ENCODE measurements at places on chromosomes 3 and 15.

DNA sequence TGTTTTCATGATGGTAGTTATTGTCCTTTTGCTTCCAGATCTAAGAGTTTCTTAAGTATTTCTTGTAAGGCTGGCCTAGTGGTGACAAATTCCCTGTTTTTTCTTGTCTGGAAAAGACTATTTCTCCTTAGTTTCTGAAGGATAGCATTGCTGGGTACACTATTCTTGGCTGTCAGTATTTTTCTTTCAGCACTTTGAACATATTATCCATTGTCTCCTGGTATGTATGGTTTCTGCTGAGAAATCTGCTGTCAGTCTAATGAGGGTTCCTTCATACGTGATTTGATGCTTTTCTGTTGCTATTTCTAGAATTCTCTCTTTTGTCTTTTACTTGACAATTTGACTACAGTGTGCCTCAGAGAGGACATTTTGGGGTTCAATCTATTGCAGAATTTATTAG lies 134.3 kb downstream of the CGGBP1 start:
- DNase-seq, result no peak

DNA sequence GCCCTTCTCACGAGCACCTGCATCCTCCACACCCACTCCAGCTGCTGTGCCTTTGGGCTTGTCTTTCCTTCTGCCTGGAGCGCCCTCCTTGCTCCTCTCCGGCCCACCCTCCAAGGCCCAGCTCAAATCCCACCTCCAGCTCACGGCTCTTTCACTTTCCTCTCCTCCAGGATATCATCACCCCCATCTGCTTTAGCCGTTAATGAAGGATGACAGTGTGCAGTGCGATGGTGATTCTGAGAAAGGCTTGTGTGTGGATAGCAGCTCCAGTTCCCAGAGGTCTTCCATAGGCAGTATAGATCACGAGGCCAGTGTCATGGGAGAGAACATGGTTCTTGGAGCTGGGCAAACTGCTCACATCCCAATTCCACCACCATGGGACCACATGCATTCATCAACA lies 237.4 kb downstream of the TLE3 start:
- no peak for DNase-seq

DNA sequence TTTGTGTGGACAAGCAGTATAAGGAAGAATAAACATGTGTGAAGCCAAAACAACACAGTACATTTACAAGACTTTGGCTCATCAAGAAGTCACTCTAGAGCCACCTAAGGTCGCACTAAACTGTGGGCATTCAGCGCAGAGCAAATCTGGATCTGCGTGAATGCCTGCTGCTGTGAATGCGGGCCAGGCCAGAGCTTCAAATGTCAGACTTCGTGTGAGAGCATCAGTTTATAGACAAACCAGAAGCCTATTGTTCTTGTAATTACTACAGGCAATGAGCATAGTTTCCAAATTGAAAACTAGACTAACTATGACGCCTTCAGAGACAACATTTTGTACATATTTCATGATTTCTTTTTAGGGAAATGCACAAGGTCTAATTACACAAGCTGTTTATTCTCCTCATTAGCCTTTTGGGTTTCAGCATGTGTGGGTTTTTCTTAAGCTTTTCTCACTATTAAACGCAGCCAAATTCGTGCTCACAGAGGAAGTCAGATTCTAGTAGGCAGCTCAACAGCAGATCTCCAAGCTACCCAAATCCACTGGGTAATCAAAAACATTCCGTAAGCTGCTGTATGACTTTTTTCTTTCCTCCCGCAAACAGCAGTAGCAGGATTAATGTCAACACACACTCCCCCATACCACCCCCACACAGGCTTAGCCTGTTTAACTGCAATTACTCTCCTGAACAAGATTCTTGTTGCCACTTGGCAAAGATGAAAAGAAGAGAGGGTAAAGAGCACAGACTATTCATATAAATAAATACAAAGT lies 84.5 kb upstream of the SETMAR start:
- DNase-seq, result no peak

- no peak for DNase-seq
Observed at GRCh38 chr15:43292375-43293078, 25.8 kb upstream of the TGM5 start.

DNA sequence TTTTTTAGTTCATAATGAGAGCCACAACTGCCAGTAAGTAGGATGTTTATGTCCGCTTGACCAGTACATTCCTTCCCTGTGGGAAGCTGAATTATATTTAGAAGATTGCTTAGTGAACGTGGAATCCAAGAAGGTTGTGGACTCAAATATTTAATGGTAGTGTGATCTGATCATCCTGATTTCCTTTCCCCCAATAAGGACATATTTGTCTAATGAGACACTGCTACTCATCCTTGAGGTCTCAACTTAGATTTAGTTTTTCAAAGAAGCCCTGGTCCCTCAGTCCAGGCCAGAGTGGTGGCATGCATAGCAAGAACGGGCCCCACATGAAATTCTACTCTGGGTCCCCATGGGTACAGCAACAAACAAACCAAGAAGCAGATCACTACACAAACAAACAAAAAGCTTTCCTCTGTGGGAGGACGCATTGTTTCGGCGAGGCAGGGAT lies 60.8 kb downstream of the USP13 start:
- no peak for DNase-seq

DNA sequence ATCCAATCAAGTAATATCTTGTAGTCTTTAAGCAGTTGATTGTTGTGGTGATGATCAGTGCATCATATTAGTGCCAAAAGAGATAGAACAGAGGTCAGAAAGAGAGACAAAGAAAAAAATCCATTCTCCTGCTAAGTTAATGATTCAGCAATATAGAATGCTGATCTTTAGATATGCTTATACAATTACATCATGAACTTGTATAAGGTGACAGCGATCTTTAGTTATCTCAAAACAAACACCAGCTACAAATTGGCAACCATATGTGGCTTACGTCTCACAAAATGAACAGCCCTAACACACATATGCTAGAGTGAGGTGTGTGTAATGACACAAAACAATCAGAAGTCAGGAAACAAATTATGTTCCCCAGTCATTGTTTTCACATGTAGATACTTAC lies 12.5 kb downstream of the LSAMP start:
- no peak for DNase-seq

DNA sequence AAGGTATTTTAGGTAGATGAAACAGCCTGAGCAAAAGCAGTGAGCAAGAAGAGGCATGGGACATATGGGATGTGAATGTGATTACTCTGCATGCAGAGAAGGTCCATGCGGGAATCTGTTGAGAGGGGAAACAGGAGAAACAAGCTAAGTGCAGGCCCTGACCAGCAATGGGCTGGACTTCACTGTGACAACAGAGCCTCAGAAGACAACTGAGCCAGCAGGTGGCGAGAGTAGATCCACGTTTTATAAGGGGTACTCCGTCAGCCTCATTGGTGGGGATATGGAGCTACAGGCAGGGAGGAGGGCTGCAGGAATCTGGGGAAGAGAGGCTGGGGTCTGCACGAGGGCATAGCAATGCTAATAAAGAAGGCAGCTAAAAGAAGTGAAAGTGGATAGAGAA lies 405.9 kb upstream of the LMCD1 start:
- DNase-seq, result no peak

DNA sequence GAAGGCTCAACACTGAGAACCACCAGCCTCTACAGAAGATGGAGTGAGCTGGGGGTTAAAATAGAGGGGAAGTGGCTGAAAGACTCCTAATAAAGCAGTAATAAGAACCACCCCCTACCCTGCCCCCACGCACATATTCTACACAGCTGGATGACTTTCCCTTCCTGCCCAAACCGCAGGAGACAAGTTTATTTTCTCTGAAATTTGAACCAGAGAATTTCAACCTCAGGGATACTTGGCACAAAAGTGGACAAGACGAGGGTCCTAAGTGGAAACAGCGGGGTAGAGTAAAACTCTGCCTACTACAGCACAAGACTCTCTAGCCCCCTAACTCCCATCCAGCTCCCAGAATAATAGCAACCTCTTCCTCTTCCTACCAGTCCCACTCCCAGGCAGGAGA lies 28.4 kb downstream of the USF3 start:
- DNase-seq, result no peak

GRCh38 chr3:30547716-30548115 lies 58.7 kb upstream of the TGFBR2 start:
- DNase-seq, result no peak

DNA sequence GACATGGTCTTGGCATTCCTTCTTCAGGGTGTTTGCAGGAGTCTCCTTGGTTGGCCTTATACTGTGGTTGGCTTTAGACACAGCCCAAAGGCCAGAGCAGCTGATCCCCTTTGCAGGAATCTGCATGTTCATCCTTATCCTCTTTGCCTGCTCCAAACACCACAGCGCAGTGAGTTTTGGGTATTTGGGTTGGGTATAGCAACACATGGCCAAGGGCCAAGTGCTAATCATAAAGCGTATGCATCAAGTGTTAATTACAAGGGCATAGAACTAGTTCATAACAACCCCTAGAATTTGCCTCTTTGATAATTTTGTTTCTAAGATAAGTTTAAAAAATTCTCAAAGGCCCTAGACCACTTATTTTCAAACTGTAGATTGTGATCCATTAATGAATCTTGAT lies 11.8 kb downstream of the SLC28A2 start:
- no peak for DNase-seq

GRCh38 chr3:139427283-139428060 lies 38.0 kb upstream of the COPB2 start:
- peak; percentile 63 for DNase-seq

DNA sequence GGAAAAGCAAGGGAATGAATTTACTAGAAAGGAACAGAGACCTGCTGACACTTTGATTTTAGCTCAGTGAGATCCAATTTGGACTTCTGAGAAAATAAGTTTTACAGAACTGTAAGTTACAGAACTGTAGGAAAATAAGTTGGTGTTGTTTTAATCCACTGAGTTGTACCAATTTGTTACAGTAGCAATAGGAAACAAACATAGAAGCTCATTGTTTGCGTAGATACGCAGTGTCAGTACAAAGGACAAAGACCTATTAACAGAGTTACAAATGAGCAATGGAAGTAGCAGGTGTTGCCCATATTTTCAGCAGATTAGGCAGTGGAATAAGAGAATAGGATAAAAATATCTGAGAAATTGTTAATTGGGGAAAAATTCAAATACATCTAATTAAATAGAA lies 385.8 kb upstream of the CNTN6 start:
- DNase-seq, result no peak

- DNase-seq, result no peak
Observed at GRCh38 chr3:125367403-125368230, 7.5 kb downstream of the ZNF148 start.

DNA sequence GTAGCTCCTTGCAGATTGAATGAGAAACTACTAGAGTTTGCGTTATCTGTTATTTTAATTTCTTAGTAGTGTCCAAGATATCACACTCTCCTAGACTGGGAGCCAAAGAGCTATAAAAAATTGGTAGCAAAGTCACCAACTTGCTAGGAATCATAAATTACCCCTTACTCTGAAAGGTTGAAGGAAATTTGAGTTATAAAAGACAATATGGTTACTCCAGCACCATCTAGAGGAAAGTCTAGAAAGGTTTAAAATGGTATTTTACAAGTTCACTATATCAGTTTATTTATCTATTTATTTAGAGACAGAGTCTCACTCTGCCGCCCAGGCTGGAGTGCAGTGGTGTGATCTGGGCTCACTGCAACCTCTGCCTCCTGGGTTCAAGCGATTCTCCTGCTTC lies 121.6 kb downstream of the RBPMS2 start:
- no peak for DNase-seq

DNA sequence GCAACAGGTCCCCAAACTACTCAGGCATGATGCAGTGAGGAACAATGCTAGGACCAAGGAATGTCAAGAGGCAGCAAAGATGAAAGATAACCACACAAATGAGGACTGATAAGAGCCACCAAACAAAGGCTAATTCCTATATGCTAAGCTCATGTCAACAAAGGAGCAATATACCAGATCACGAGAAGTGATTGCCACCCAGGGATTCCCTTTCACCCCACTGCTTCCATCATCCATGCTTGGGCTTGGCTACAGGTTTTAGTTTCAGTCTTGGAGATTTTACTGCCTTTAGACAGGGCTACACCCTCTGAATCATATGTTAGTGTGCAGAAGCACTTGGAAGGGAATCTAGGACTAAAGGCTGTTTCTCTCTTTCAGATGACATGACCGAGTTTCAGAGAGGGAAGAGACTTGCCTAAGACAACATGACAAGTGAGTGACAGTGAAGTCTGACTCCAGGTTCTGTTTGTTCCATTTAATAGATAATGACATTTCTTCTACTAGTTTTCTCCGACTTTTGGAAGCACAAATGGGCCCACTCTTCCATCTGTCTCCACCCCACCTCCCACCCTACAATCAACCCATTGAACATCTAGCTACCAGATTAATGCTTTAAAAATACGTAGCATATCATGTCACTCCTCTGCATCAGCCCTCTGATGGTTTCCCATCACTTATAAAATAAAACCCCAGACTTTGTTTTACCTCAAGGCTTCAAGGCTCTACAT lies 173.5 kb upstream of the LRRN1 start:
- no peak for DNase-seq

DNA sequence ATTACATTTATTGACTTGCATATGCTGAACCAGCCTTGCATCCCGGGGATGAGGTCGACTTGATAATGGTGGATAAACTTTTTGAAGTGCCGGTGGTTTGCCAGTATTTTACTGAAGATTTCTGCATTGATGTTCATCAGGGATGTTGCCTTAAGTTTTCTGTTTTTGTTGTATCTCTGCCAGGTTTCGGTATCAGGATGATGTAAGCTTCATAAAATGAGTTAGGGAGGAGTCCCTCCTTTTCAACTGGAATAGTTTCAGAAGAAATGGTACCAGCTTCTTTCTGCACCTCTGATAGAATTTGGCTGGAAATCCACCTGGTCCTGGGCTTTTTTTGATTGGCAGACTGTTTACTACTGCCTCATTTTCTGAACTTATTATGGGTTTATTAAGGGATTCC lies 250.8 kb downstream of the TBC1D5 start:
- DNase-seq, result no peak

Measured in HL-60 (cell line).